ENCODE measurements at places on chromosomes 3 and 15.

- no peak for DNase-seq
These were observed 18.6 kb upstream of the GLCE start for GRCh38 chr15:69141833-69142232.

DNA sequence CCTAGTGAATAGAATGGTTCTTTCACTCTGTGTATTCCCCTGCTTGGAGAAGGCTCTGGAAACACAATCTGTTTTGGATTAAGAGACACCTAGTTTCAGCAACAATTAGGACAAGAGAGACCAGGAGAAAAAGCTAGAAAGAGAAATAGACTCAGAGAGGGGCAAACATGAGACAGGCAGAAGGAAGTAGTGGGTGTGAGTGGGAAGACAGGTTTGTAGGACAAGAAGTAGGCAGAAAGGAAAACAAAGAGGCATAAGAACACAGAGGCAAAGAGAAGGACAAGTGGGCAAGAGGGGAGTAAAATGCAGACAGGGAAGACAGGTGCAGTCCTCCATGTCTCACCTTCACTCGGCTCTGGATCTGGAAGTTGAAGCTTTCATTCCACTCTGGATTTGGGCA lies 13.5 kb downstream of the PLA2G4E start:
- no peak for DNase-seq

- DNase-seq = no peak
These were observed 38.6 kb downstream of the SSR3 start for GRCh38 chr3:156516284-156516683.

GRCh38 chr15:29337156-29337959 lies 67.7 kb upstream of the NSMCE3 start:
- DNase-seq = peak; percentile 44

DNA sequence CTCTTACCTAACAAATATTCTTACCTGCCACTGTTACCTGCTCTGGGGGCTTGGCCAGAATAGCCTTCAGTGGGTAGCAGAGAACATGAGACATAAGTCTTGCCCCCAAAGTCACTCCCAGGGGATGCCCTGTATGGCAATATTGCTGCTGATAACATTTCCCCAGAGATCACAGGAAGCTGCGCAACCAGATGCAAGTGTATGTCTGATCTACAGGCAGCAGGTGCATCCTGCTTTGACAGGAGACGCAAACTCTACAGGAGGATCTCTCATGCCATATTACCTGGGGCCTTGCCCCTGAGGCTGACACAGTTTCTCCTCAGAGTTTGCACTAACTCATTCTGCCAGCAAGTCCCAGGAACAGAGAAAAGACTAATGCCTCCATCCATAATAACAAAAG lies 174.4 kb upstream of the LPP start:
- no peak for DNase-seq

- DNase-seq = no peak
These were observed 81.7 kb upstream of the NMNAT3 start for GRCh38 chr3:139759470-139759869.

GRCh38 chr3:55339390-55339789 lies 147.7 kb downstream of the WNT5A start:
- no peak for DNase-seq

- DNase-seq = peak; percentile 84
These were observed 66.6 kb downstream of the TM4SF4 start for GRCh38 chr3:149541091-149541491.

DNA sequence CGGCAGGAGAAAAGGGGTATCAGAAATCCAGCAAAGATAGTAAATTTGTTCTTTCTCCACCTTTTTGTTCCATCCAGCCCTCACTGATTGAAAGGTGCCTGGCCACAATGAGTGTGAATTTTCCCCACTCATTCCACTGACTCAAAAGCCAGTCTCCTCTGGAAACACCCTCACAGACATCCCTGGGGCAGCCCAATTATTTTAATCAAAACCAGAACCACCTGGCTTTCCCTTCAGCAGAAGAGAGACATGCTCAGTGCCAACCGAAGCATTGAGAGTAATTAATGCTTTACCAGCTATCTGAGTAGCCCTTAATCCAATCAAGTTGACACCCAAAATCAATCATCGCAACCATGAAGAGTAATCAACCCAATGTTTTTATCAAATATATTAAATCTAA lies 1129.6 kb upstream of the GBE1 start:
- DNase-seq = no peak

DNA sequence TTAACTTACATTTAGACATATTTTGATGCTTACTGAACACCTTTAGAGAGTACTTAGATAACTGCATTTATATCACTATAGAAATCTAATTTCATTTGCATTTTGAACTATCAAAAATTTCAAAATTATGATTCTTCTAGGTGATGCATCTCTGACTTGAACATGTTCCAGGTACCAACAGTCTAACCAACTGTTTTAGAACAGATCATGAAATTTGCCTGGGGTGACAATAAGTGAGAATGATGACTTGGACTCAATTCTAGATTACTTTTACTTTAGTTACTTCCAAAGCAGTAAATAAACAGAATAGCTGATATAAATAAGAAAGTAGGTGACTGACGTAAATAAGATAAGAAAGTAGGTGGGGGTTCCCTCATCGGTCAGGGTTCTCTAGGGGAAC lies 307.8 kb downstream of the BCHE start:
- DNase-seq = no peak

GRCh38 chr3:113436809-113437208 lies 4.5 kb downstream of the CFAP44 start:
- DNase-seq = peak; percentile 17

DNA sequence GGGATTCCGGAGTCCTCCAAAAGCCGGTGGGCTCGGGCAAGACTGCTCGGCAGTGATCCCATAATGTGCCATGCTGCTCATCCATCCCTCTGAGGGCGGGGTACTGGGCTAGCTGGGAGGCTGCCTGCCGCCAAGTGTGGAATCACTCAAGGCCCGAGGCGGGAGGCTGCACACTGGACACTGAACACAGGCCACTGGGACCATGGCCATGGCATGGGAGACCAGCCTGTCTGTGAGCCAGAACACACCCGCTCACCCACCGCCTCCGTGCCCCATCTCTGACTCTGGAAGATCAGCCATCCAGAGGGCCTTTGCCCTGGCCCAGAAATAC lies 1.4 kb downstream of the C3orf22 start:
- DNase-seq = no peak

- DNase-seq = no peak
These were observed 54.5 kb downstream of the SATB1 start for GRCh38 chr3:18370672-18371071.

DNA sequence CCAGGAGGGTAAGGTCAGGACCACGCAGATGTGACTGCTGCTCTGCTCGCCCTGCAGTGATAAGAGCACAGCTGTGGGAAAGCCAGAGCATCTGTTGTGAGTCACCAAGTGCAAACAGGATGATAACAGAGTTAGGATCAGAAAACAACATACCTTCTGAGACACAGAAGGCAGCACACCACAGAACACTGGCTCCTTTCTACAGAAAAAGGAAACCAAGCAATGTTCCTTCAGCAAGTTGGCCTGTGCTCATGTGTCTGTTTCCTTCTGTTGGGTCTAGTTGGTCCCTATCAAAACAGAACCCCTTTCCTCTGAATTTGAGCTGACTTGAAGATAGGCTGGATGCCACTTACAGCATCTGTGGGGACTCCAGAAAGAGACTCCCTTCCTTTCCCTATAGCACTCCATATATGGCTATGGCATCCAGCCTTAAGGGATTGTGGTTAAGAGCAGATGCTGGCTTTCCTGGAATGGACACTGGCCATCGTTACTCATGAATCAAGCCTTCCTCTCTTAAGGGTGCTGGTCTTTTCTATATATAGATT lies 440.7 kb upstream of the THBS1 start:
- DNase-seq = peak; percentile 100

- DNase-seq = no peak
These were observed 8.5 kb downstream of the GYG1 start for GRCh38 chr3:148999806-149000205.

- peak; percentile 59 for DNase-seq
These were observed 181.5 kb upstream of the ICE2 start for GRCh38 chr15:60660290-60661051.

DNA sequence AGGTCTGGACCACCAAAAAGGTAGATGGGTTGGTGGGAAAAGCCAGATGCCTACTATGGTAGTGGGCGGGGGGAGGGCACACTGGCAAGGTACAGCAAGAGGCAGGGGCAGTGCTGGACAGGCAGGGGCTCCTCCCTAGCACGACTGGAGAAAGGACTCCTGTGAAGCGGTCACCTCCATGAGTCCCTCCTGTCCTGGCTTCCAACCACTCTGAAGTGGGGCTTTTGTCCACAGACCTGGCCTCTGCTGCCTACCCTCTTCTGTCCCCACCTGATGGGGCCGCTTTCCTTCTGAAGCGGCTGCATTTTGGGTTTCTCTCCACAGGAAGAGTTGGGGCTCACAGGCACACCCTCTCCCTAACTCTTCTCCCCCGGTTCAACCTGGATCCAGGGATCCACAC lies 2.7 kb upstream of the SPTBN5 start:
- no peak for DNase-seq

GRCh38 chr3:90145094-90145860 lies 1037.9 kb downstream of the EPHA3 start:
- no peak for DNase-seq

- DNase-seq = no peak
These were observed 44.5 kb downstream of the GBE1 start for GRCh38 chr3:81716870-81717509.

DNA sequence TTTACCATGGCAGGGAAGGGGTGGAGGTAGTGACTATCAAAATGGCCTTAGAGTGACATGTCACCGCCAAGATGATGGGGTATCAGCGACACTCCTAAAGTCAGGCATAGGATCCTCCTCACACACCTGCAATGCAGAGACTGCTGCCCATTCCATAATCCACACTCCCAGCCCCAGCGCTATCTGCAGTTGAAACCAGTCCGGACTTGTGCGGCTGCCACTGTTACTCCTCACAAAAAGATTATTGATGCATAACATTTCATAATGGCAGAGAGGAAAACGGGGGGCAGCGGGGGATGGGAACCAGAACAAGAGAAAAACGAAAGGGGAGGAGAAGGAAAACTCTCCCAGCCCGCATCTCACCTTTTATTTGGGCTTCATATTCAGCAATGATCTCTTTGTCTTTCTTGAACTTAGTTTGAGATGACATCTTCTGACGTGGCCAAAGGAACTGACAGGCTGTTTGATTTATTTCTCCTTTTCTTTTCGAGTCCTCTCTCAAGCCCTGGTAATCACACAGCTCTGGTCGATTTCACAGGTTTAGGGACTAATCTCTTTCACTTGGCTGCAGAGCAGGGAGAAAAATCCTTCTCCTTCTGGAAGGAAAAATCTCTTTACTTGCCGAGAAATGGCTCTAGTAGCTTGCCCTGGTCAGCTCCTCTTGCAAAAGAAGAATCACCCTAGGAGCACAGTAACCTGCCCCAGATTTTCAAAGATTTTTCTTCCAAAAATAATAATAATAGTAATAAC lies 749 bp downstream of the SRGAP3 start:
- DNase-seq = no peak

DNA sequence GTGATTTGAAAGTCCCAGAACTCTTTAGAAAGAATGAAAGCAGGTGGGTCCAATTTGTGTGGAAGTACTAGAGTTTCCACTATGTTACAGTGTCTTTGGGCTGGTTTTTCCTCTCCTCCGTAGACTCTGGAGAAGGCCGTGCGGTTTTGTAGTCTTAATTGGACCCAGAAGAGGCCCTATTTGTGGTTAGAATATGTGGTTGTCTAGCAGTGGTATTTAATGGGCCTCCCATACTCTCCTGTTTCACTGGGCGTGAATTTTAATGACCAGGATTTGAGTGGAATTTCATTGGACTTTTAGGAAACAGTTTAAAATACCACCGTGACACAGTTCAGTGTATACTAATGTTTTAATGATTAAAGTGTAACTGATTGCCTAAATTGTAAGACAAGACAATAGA lies 182.3 kb downstream of the BBX start:
- peak; percentile 17 for DNase-seq

All from fibroblast of skin of back (primary cell).